ENCODE measurements at places on chromosomes 5 and 9. TPM values are rescaled to one million over a fixed set of nuclear protein-coding genes. Genes with fewer than 3 reads are reported as not detected.

- DNase-seq = no peak
Measured at GRCh38 chr5:122779451-122779850, 4.6 kb downstream of the SNX2 start.

DNA sequence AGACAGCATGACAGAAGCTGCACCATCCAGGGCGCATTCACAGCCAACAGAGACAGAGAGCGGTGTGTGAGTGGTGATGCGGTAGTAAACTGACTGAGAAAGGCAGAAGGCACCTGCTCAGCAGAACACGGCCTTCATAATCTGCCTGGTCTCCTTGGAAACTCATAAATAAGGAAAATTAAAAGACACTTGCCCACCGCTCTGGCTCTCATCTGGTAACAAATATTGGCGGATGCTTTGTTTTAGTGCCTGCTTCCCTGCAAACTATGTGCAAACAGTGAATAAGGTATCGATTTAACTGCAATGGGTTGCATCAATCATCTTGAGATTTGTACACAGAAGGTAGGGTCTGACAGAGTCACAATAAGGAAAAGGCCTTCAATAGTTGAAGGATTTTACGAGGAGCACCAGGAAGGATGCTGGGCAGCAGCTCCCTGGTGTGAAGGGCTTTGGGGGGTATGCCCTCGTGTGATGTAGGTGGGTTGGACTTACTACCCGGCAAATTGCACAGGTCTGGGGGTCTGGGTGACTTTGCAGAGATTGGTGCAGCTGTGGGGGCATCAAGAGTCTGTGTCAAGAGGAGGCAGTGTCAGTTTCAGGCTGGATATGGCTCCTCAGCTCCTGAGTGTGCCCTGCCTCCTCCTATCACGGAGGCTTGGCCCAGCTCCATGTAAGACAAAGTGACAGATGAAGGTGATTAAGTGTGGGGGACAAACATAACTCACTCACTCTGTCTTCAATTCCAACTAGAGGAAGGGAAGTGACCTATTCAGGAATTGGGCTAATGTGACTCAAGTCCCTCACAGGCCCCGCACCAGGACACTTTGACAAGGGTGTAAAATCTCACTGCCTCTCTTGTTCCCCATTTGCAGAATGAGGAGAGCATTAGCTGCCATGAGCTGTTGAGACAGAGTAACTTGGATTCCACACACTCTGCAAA lies 166.7 kb downstream of the ICE1 start:
- DNase-seq = no peak

The CERCAM gene
- polyA plus RNA-seq = 48.0 TPM

The MEIKIN gene
- not detected for polyA plus RNA-seq

DNA sequence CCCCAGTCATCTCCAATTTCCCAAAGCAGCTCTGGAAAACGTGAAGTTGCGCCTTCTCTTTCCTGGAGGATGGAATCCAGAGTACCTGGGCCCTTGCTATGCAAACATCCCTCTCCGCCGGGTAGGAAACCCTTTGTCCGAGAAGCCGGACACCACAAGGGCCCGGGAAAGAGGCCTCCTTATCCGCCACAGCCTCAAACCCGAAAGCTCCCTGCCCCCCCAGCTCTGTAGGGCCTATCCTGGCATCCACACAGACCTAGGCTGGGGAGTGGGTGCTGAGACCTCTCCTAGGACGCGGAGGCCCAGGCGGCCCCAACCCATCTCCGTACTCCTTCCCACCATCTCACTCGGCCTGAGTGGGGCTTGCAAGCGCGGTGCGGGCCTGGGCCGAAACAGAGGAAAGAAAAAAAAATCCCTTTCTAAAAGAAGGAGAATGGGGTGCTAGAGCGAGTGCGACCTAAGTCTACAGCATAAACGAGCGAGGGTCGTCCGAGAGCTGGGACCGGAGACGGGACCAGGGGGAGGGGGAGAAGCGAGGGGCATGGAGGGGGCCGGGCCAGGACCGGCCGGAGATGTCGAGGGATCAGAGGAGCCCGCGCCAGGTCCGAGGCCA lies 624 bp downstream of the FBXW11 start:
- DNase-seq = peak; percentile 45
